ENCODE measurements at places on chromosomes 13 and 19.

DNA sequence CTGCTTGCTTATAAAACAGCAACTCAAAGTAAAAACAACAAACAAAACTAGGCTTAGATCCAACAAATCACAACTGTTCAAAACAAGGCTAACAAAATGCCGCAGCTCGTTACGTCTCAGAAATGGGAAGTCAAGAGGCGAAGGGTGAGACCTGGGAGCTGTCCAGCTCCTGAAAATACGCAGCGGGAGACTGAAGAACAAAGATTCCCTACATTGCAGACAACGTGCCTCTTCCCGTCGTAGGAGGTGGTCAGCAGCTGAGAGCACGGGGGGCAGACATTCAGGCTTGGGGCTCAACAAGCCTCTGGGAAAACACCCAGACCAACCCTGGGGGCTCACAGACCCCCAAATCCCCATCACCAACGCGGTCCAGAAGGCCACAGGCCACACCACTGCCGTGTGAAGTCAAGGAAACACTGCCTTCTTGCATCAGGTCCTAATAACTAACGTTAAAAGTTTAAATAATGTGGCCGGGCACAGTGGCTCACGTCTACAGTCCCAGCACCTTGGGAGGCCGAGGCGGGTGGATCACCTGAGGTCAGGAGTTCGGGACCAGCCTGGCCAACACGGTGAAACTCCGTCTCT, 13.5 kb downstream of the PLPP2 start:
- no peak for DNase-seq

DNA sequence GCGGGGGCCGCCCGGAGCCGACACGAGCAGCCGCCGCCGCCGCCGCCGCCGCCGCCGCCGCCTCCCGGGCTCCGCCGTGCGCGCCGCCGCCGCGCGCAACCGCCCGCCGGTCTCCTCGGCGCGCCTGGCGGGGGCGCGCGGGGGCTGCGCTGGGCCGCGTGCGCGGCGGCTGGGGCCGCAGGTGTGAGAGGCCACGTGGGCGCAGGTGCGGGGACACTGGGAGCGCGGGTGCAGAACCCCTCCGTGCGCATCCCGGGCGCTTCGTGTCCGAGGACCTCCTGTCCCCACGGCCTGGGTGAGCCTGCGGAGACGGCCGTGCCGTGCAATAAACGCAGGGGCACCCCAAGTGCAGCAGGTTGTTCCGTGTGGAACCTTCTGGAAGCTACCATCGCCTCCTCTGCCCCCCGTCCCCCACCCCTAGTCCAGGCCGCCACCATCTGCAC, at the start of gene LINGO3:
LINGO3 (minus strand) TSS at position 41 of the 443 bp plus-strand sequence. CDS start 16,378 bp downstream, outside the sequence.
- DNase-seq: no peak

- DNase-seq: no peak
These were observed 710.5 kb downstream of the DACH1 start for GRCh38 chr13:71156550-71156949.

- no peak for DNase-seq
These were observed 5.9 kb upstream of the MLNR start for GRCh38 chr13:49213997-49214916.

GRCh38 chr13:29108068-29108786, 288.1 kb downstream of the MTUS2 start:
- no peak for DNase-seq

GRCh38 chr19:16584248-16585093, 12.3 kb upstream of the SLC35E1 start:
- DNase-seq: peak; percentile 24

DNA sequence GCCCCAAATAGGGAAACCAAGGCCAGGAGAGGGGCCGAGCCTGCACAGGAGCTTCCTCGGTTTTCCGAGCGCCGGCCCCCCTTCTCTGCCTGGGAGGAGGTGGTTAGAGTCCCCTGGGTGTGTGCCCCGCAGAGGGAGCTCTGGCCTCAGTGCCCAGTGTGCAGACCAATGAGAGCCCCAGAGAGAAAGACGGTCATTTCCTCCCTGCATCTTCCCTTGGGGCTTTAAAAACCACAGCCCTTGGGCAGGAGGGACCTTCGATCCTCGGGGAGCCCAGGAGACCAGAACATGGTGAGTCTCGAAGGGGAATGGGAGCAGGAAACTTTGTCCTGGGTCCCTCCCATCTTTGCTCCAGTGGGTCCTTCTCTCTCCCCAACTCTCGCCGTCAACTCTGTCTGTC, at the start of gene C5AR1:
C5AR1 (plus strand) TSS at position 254 of the 400 bp plus-strand sequence; CDS start at position 289, 35 bp downstream.
- DNase-seq: no peak

DNA sequence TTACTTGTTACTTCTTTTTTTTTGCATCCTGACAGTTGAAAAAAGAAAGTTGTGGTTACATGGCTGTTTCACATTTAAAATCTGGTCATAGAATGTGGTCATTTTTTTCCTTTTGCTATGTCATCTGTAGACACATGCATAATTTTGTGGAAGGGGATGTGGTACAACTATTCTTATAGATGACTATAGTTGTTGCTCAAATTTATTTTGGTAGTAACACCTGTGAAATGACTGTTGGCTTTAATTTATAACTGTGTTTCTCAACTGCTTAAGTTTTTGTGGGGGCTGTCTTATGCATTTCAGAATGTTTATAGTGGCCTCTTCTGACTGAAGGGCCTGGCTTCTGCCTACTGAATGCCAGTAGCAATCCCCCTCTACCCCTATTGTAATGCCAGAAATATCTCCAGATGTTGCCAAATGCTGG, 130.5 kb downstream of the PAN3 start:
- no peak for DNase-seq

- no peak for DNase-seq
These were observed 121.8 kb upstream of the PCDH9 start for GRCh38 chr13:67351909-67352308.

DNA sequence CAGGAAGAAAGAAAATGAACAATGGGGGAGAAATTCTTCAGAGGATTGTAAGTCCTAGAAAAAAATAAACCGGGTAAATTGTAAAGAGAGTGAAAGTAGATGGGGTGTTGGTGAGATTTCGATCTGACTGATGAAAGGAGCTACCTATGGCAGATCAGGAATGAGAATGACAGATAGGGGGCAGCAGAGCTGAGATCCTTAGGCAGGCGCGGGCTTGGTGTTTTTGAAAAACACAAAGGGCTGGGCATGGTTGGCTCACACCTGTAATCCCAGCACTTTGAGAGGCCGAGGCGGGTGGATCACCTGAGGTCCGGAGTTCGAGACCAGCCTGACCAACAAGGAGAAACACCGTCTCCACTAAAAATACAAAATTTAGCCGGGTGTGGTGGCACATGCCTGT, 1468.6 kb upstream of the SLC10A2 start:
- DNase-seq: no peak

- no peak for DNase-seq
These were observed 66.8 kb downstream of the SOX1 start for GRCh38 chr13:112133499-112134390.

DNA sequence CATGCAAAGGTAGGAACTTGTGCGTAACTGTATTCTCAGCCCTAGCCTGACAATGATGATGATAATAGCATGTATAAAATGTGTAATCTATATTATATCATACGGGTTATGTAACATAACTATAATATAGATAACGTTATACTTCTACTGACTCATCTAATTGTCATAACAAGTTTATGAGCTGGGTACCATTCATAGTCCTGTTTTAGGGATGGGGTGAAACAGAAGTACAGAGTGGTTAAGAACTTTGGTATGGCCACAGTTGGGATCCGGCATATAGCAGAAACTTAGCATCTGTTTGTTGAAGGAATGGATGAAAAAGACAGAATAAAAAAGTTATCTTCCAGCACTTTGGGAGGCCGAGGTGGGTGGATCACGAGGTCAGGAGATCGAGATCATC, 5.2 kb downstream of the CTU1 start:
- DNase-seq: no peak

DNA sequence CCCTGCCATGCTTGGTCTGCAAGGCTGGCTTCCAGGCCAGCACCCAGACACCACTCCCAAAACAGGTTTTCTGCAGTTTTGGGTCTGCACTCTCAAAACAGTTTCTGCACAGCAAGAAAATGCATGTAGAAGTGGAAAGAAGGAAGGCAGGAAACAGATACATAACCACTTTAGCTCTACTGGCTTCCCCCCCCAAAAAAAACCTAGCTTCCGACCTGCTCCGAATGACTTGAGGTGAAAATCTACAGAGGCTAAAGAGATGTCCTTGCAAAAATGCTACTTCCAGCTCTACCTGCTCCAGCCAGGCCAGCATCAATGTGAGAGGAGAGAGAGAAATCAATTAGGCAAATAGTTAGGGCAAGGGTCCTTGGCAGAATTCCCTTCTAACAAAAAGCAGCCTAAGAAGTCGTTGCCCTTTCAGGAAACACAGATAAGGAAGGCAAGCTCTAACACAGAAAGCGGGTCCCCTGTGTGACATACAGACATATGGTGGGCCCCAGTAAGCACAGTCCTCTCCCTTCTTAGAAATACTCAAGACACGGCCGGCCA, 3.4 kb downstream of the C19orf12 start:
- no peak for DNase-seq

DNA sequence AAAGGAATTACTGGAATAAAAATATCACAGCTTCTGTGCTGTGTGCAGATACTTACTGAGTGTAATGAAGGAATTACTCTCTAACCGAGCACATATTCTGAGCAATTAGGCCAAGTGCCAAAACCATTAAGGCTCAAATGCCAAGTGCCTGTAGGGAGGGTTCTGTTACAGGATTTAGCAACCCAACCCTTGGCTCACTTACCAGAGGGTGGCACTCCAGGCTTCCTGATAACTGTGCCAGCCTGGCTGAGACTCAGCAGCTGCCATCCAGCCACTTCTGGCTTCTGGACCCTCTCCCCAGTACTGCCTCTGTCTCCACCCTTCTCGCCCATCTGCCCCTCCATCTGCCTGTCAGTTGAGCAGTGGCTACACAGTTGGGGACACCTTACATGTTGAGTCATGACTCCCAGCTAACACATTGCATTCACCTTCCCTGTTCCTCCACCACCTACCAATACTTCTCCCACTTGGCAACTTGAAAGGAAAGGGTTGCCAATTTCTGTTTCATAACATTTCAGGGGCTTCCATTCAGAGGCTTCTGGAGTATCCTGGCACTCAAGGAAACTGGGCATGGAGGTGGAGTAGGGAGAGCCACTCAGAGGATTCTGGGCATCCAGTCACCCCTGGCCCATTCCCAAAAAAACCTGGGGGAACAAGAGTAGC, 110.5 kb downstream of the COG6 start:
- DNase-seq: no peak

DNA sequence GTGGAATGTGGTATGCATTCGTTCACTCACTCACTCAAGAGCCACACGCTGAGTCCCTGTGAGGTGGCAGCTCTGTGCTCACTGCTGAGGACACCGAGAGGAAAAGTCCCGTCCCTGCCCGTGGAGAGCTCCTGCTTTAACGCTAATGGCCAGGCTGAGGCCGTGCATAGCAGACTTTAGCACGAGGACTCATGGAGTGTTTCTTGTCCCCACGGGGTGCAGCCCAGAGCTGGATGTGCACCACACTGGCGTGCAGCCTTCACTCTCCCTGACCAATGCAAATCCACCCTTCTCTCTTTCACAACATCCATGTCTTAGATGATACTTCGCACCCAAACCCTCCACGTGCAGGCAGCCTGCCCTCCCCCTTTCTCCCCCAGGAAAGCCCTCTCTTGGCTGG, 159.6 kb upstream of the ZNF536 start:
- DNase-seq: no peak

DNA sequence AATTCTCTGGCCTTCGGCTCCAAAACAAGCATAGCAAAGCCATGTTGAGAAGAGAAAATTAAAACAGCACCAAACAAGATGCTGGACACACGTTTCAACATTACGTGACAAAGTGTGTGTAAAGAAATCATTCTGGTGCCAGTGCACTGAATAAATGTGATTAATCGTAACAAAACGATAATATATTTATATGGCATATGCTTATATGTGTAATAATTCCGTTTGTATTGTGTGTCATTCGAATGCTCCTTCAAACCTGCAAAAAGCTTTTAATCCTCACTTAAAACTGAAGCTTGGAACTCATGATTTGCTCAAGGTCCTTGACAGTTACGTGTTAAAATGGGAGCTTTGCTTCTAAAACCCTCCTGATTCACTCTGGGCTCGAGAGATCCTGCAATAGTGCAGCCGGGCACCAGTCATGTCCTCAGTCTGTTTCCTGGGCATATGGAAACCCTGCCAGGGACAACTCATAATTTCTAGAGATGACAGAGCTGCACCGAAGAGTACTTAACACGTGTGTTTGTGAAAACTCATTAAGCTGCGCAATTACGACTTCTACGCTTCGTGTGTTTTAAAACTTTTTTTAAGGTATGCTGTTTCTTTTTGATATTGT, 731 bp upstream of the AKAP8L start:
- DNase-seq: no peak

DNA sequence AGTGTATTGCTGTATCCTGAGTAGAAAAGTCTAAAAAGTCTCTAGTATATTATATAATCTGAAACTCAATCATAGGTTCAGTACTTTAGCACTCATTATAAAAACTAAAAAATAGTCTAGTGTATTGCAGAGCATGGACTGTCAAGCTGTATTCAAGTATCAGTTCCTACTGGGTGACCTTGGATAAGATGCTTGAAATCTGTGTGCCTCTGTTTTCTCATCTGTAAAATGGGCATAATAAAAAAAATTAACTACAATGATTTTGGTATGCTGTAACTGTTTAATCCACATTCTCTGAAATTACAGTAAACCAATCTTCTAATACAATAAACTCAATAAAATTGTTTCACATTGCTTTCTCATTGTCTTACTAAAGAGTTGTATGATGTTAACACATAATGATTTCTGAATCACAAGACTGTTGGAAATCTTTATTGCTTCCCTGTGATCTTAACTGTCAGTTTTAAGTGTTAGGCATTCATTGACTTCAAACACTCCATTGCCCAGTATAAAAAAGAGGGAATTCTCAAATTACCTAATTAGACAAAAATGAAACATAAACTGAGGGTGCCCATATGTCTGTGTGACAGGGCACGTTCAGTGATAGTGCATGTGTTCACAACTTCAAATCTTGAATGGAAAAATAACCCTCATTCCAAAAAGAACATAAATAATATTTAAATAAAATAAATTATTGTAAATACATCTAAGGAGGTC, 2.2 kb downstream of the STARD13 start:
- no peak for DNase-seq

- DNase-seq: no peak
These were observed 421 bp upstream of the GPR12 start for GRCh38 chr13:26760832-26761582.

- DNase-seq: no peak
These were observed 84.3 kb downstream of the NUFIP1 start for GRCh38 chr13:44904967-44905366.

- DNase-seq: no peak
These were observed 7.2 kb upstream of the CCDC97 start for GRCh38 chr19:41302624-41303351.

DNA sequence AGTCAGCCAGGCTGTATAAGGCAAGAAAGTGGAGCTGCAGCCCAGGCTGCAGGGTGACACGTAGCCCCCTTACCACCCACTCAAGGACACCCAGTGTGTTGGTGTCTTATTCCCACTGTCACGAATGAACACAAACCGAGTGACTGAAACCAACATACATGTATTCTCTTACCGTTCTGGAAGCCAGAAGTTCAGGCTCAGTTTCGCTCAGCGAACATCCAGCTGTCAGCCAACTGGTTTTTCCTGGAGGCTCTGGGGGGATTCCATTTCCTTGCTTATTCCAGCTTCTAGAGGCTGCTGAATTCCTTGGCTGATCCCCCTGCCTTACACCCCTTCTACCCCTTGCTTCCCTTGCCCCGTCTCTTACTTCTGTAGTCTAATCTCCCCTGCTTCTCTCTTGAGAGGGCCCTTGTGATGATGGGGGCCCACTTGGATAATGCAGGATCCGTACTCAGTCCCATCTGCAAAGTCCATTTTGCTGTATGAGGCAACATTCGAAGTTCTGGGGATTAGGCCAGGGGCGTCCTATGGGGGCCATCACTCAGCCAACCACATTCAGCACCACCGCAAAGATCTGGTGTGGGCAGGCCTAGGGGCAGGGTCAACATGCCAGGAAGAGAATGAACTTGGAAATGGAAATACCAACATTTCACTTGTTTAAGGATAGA, 47.3 kb upstream of the MTIF3 start:
- no peak for DNase-seq

Measured in smooth muscle cell of the brain vasculature (primary cell).